Esophagus squamous epithelium (tissue), 5 donors: ENCODE measurements at places on chromosomes 7 and 10.

GRCh38 chr7:104848138-104848990 is 165.6 kb upstream of the KMT2E start:
- DNase-seq, result no peak

- DNase-seq, result no peak
Observed at GRCh38 chr10:110078317-110078716, 70.5 kb downstream of the ADD3 start.

GRCh38 chr7:105734233-105734632 is 142.2 kb downstream of the ATXN7L1 start:
- no peak for DNase-seq

DNA sequence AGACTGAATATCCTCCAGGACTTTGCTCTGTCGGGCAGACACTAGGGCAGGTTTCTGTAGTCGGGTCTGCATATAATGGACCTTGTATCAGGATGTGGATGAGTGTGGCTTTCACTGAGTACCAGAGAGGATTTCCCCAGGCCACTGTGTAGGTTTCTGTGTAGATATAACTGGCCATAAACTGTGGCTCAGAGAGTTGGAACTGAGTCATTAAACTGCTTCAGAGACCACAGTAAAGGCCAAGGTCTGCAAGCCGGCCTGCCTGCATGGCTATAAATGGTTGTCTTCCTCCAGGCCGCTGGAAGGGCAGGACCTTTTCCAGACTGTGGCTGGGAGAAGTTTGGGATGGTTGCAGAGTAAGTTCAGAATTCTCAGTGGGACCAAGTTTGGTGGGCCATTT is 16.9 kb downstream of the ZNF92 start:
- no peak for DNase-seq

GRCh38 chr7:916291-916941 is 38.1 kb downstream of the ADAP1 start:
- no peak for DNase-seq

DNA sequence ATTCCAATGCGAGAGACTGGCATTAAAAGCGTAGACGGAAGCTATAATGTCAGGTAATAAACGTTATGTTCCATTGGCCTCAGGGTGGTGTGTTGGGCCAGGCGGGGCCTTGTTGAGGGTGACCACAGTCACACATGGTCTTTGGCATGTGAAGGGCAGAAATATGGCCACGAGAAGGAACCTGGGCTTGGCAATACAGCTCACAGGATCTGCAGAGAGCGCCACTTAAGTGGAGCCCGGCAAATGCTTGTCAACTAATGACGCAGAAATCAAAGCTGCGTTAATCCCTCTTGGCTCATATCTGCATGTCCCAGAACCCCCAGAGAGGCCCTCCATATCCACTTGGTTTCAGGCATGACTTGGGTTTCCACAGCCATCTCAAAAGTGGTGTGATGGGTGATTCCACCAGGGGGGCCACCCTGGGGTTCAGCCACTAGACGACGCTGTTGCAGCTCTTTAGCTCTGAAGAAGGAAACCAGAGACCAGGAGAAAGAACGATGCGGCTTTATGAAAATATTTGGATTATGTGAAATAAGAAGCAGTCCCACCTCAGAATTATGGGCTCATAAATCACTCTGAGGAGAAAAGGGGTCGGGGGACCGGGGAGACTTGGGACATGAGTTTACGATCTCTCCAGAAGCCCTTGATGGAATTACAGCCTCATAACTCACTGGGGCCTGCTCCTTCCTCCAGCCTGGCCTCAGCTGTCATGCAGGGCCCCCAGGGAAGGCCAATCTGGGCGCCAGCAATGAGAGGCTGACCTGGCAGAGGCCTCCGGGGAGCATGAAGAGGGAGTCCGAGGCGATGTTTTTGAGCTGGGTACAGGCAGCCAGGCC is 462.5 kb downstream of the PLXNA4 start:
- DNase-seq, result no peak

DNA sequence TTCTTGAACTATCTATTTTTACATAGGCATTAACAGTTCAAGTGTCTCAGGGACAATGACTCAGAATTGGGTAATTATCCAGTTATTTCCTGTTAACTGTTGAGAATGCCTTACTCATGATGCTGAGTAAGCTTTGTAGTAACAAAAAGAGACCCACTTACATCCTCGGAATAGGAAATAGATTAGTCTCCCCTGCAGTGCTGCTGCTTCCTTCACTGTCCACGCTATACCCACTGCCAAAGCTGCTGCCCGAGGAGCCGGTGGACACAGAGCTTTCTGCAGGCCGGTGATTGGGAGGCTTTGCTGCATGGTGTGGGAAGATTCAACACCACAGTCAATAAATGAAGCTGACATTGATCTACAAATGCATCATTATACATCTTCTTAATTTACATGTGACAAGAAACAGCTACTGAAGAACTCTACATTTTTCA is 357.1 kb downstream of the PCLO start:
- DNase-seq, result no peak
